ENCODE measurements at places on chromosomes 1 and 21.

- no peak for DNase-seq
These were observed 58.5 kb downstream of the TENT5C start for GRCh38 chr1:117664314-117664713.

GRCh38 chr1:23485002-23485332 is 988 bp upstream of the ASAP3 start:
- no peak for DNase-seq

DNA sequence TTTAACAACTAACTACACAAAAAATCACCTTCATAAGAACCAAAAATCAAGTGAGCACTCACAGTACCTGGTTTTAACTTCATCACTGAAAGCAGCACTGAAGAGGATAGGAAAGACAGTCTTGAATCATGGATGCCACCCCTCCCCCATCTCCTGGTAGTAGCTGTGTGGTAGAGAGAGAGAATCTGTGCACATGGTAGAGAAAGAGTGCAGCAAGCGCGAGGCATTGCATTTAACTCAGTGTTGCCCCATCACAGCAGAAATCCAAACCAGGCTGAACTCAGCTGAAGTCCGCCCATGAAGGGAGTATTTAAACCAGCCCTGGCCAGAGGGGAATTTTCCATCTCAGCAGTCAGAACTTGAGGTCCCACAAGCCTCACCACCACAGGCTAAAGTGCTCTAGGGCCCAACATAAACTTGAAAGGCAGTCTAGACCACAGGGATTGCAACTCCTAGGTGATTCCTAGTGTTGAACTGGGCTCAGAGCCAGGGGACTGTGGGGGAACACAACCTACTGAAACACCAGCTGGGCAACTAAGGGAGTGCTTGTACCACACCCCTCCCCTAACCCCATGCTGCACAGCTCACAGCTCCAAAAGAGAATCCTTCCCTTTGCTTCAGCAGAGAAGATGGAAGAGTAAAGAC is 38.4 kb downstream of the VAV3 start:
- DNase-seq = no peak

DNA sequence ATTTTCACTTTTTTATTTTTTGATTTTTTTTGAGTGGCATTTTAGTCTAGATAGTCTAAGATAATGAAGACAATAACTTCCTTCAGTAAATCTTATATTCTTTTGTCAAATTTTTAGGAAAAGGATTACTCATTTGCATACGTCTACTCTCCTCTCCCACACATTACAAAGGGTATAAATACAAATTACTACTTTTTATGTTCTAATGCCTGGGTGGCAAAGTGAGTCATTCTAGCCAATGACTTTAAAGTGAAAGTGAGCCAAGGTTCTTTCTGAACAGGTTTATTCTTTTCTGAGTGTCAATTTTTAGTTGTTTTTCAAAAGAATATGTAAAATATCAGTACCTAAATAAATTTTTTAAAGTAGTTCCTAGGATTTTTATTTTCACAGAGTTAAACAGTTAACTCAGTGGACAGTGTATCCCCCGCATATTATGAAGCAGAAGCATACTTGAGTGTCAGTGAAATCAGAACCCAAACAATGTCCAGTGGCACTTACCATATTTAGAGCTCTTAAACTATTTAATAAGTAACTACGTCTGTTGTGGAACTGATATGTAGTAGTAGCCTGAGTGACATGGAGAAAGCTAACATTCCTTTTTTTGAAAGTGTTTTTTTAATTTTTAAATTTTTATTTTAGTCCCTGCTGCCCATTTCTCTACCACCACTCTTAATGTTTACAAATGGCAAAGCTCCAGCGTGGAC is 141.7 kb downstream of the PHTF1 start:
- DNase-seq = no peak

- no peak for DNase-seq
These were observed 12.1 kb downstream of the DRAXIN start for GRCh38 chr1:11703357-11704193.

- DNase-seq = no peak
These were observed 857.8 kb upstream of the B3GALT2 start for GRCh38 chr1:194043984-194044755.

GRCh38 chr1:175188936-175189335 is 3.6 kb downstream of the KIAA0040 start:
- DNase-seq = no peak

- DNase-seq = no peak
These were observed 8.9 kb upstream of the INAVA start for GRCh38 chr1:200885623-200886402.

DNA sequence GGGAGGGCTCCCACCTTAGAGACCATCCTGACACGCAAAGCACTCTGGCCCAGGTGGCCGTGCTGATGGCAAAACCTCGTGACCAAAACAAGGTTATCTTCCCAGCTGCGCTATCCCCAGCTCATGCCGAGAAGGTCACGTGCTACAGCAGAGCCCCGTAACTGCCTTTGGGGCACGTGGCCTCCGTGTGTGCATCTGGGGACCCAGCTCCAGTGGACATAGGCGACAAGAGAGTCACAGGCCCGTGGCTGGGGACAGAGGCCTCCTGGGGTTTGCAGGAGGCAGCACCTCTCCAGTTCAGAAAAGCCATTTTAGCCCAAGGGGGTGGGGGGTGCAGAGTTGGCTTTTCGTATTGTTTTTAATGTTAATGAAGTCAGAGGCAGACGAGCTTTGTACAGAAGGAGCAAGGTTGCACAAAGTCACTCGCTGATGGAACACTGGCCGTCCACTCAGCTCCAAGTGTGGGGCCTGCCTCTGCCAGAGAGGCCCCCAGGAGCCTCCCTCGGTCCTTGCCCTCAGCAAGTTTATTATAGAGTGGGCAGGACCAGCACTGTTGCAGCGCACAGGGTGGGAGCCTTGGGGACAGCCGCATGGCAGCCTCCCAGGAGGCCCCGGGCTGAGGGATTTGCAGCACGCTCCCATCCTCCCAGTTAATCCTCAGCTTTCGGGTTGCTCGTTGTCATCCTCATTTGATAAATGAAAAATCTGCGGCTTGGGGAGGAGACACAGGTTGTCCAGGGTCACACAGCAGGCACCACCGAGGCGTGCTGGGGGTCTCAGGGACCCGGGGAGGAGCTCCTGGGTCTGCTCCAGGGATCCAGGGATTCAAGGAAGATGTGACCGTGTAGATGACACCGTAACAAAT is 8.0 kb upstream of the PDE9A start:
- no peak for DNase-seq

DNA sequence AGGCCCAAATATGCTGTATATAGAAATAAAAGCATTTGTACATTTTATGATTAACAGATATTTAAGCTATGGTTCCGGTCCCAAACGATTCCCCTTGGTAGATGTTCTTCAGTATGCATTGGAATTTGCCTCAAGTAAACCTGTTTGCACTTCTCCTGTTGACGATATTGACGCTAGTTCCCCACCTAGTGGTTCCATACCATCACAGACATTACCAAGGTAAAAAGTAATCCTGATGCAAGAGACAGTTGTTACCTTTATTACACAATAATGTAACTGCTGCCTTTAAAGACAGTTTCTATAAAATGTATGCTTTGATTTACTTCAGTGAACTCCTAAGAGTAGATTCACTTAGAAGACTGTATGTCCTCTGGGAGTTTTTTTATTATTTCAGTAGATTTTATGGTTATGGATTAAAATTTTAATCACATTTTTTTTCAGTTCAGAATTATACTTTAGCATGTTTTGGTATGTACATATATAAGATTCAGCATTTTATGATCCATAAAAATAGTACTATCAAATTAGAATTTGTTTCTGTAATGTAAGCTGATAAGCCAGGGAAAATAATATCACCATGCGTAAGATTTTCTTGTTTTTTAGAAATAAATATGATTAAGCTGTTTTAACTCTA is 96.5 kb downstream of the USP25 start:
- no peak for DNase-seq

GRCh38 chr1:58290685-58291372 is 255.7 kb downstream of the OMA1 start:
- DNase-seq = no peak

DNA sequence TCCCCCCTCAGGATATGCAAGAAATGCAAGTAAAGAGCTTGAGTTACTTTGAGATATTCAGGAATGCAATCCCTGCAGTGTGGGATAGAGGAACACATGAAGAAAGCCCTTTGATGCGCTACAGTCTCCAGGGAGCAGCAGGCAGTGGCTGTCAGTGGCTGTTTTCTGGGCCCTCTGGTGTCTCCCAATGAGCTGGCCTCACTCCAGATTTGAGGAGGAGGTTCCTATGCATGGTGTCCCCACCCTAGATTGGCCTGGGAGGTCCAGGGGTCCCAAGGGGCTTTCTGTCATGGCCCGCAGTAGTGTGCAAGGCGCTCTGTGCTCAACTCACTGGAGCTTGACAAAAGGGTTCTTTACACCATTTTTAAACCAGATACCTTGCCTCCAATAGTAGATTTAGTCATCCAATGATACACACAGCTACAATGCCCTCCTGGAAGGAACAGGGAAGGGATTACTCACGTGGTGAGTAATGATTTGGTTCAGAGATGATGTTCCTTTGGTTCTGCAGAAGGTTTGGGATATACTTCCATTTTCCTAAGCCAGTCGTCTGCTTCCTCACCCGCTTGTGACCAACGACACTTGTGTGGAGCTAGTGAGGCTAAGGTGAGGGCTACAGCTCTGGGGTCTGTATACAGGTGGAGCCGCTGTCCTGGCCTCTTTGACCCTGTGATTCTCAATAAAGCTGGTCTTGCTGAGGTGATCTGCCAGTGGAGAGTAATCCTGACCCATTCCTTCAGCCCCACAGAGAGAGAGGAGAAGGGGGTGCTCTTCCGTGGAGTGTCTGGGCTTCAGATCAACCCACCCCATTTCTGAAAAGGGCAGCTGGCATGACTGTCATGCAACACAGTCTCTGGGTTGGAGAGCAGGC is 6.6 kb downstream of the BATF3 start:
- DNase-seq = no peak

GRCh38 chr1:23385119-23385621 is 15.5 kb upstream of the ZNF436 start:
- no peak for DNase-seq

GRCh38 chr1:89975540-89976125 is 19.3 kb upstream of the ZNF326 start:
- no peak for DNase-seq

Data from cortex of kidney (tissue), 1 donor.